ENCODE measurements at places on chromosomes 7 and 10.

- no peak for DNase-seq
Observed at GRCh38 chr10:17431871-17432311, 22.5 kb downstream of the ST8SIA6 start.

DNA sequence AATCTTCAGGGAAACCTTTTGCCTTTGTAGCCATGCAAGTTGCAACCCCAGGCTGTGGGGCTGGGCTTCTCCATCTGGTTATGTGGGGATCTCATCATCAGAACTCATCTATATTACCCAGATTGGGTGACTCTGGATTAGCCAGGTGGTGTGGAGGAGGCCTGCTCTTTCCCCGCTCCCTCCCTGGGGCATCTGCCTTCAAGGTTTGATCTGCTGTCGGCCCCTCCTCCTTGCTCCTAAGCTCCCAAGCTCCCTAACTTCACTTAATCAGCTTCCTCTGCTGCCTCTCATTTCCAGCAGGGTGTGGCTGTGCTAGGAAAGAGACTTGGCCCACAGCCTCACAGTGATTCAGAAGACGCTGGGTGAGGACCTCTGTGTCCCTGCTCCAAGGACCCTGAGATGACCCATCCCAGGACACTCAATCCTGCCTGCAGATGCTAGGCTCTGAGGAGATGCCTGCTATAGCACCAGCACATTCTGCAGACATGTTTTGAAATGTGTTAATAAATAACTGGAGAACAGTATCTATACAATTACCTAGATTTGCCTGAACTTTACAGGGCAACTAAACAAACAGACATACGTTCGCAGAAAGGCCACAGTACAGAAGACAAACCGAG, 392.1 kb upstream of the PODXL start:
- no peak for DNase-seq

- no peak for DNase-seq
Observed at GRCh38 chr7:40673285-40673684, 538.5 kb downstream of the SUGCT start.

DNA sequence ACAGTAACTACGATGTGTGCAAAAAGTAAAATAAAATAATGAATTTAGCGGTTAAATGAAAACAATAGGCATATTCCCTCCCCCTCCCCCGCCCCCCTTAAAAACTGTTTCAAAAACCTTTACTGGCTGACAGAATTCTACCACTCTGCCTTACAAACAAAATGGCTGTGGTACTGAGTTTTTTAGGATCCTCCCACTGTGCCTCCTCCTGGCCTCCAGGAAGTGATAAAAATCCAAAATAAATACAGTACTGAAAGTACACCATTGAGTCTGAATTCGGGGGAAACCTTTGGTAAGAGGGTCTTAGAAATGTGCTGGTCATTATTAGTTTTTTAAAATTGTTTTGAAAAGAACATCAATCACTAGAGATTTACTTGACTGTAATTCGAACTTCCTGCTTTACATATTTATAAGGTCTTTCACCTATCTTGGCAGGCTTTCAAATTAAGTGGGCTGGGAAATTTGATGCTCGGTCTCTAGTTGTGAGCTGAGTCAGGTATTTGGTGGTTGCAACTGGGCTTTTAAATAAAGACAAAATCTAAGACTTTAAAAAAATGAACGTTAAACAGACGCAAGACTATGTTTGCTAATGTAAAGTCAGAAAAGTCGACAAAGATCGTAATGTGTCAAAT, 32.5 kb upstream of the EPC1 start:
- DNase-seq = no peak

DNA sequence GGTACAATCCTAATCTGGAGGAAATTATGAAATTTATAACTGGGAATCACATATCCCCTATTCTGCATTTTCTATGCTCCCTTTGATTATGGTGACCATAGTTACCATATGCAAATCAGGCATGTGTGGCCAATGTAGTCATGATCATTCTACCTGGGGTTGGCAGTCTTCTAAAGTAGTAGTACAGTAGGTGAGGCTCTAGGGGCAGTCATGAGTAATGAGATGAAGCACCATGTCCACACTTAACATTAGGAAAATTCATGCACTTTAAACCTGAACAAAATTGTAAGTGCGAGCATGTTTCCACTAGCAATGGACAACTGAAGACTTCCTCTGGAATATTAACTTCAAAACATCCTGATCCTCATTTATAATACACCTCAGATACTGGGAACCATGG, 545.9 kb downstream of the SUGCT start:
- no peak for DNase-seq

GRCh38 chr7:116229366-116229765, 19.0 kb downstream of the TES start:
- no peak for DNase-seq

DNA sequence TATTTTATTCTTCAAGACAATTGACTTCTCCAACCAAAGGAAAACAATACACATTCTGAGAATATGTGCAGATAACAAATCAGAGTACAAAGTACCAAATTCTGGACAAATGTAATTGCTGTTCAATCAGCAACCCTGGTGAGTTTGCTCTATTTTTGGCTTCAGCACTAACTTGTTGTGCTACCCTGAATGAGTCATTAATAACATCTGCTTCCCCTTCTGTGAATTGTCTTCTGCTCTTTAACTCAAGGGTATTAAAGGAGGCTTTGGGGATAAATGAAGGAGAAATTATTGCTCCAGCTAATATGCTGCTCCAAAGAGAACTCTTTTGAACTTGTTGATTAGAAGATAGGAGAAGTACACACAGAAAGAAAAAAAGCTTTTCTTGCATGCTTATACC, 459.3 kb downstream of the HTR7 start:
- no peak for DNase-seq

All from stimulated activated CD8-positive, alpha-beta memory T cell treated with anti-CD3 and anti-CD28 coated beads, Interleukin-7, amount 100 ng/mL, for 1 hour (primary cell).